Stimulated activated CD4-positive, alpha-beta T cell treated with anti-CD3 and anti-CD28 coated beads, Interleukin-1b, Interleukin-23, amount 100 ng/mL, for 1 hour (primary cell): ENCODE measurements at places on chromosomes 1 and 21.

- no peak for DNase-seq
These were observed 273 bp downstream of the BMP8B start for GRCh38 chr1:39788426-39788757.

DNA sequence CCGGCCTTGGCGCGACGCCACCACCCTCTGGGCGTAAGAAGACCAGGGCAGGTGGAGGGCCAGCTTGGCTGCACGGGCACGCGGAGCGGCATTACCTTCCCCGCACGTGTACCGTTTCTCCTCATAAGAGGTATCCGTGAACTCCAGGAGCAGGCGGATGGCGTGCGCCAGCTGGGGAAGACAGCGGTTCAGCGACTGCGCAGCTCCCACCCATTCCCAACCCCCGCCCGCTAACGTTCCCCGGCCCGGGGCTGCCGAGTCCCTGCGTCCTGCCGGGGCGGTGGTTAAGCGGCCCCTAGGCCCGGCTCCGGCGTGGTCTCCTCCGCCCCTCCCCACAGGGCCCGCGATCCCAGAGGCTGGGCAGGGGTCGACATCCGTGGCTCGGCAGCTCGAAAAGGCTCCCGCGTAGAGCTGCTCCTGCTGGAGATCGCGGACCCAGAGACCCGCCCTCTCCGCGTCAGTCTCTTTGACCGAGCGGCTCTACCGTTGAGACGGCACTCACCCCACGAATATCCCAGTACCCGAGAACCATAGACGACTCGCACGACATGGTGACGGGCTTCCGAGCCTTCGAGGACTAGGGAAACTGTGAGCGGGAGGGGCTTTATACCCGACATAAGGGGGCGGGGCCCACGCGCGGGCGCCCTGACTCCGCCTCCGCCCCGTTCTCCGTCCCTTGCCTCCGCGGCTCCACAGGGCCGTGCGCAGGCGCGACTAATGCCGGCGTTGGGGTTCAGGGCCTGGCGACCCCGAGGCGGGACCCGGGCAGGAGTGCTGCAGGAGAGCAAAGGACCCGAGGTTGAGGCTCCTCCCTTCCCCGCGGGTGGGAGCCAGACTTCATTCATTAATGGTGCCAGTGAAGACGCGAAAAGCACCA lies 862 bp downstream of the GSTM3 start:
- peak; percentile 74 for DNase-seq

DNA sequence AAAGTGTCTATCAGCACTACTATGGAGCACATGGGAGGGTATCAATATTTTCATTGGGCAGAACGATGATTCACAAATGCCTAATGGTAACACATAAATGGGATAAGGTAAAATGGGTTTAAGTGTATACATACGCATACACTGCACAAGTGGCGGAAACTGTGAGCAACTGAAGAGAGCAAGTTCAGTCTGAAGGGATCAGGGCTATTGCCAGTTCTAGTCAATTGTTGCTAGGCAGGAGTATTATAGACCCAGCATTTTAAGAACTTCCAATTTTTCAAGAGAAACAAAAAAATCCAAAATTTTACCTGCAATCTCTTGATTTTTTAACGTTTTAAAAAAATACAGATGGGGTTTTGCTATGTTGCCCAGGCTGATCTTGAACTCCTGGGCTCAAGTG lies 23.1 kb downstream of the FOXJ3 start:
- DNase-seq, result no peak

DNA sequence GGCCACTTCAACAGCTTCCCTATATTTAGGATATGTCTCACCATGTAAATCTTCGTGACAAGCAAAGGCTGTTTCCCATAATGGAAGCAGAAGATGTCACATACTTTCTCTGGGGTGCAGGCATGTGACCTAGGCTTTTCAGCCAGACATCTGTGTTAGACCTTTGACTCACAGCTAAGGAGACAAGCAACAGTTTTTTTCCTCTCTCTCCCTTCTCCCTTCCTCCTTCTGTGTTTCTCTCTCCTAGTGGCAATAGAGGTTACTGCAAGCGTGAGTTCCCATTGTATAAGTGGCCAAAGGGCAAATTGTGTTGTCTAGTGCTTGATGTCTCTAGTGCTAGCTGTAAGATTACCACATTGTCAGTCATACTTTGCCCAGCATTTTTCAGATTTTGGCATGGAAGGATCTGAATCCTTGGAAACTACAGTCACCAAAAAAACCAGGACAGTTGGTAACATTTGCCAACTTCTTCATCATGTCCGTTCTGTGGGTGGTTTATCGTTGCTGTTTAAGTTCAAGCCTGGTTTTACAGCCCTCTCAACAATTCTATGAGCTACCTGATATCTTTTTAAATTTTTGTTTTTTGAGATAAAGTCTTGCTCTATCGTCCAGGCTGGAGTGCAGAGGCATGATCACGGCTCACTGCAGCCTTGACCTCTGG lies 44.4 kb upstream of the RABGAP1L start:
- DNase-seq, result no peak

DNA sequence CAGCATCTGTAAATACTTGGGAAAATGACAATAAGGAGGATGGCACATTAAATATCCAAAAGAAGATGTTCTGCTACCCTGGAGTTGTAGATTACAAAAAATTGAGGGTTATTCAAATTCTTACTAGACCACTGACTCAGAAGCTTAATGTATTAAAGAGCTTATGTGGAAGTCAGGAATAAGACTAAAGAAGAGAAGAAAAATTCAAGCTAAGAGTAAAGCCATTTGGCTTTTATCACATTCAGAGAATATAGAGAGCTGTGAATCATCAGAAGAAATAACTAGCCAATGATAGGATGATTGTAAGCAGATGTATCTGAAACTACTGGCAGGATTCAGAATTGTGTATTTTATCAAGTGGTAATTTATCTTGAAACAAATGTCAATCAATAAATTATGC lies 237.0 kb downstream of the TBX15 start:
- DNase-seq, result no peak

DNA sequence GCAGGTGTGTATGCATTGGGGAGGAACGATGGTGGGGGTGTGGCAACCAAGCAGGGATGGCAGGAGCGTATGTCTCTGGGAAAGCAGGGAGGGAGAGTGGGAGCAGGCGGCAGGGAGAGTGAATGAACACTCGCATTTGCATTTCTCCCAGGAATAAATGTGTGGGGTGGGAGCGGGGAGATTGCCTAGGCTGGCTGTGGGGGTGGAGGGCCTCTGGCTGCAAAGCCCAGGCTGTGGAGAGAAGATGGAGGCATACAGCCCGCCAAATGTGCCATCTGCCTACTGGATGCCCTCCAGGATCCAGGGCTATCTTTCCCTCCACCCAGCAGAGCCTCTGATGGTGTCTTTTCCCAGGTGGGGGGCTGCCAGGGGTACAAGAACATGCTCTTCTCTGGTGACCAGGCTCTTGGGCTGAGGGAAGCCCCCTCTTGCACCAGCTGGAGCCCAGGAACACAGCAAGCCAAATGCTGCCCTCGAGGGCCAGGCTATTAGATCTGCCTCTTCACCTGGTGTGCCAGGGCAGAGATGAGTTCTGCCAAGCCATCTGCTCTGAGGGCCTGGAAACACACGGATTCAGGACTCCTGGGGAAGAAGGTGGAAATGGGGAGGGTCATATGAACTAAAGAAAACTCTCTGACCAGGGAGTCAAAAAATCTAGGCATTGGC lies 1.7 kb upstream of the OPTC start:
- no peak for DNase-seq

DNA sequence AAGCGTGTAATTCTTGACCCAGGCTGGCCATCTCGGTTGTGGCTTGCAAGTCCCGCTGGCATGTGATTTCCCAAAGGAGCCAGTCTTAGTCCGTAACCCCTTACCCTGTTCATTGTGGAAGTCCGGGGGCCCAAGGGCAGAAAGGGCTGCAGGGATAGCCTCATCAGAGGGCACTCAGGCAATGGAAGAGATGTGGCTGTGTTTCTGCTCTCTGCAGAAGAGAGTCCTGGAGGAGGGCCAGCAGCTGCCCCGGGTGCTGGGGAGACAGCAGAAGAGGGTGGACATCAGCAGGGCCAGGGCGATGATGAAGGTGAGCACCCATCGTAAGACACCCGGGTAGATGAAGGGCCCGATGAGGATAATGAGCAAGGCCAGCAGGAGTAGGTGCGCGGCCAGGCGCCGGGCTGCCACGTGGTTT lies 830 bp downstream of the RNF186 start:
- DNase-seq, result no peak

DNA sequence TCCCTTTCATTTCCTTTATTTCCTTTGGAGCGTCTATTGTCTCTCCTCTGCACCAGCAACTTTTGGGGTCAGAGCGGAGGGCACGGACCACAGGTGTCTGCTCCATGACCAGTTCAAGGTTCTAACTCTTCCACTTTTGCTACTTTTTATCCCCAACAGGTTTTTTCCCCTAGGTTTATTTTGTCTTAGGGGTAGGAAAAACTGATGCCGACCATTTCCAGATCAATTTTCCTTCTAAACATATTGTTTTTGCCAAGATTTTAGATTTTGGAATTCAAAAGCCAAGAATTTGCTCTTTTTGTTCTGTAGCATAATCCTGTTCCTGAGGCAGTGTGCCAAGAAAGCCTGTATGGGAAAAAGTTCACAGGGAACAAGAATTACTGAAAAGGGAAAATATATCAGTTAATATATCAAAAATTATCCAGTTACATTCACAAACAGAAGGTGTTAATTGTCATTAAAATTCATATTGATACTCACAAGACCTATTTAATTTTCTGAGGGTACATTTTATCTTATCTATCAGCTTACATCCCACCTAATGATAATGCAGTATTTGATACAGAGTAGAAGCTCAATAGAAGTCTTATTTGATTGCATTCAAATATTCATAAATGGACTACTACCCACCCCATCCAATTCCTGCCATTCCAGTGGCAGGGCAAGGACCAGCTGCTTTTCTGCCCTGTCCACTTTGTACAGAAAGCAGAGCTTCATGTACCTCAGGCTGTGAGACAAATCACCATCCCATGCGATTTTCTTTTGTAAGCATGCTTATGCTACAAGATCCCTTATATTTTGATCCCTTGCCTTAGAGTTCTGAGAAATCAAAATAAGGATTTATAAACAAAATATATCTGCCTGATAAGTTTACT lies 31.2 kb downstream of the TSEN15 start:
- DNase-seq, result no peak

GRCh38 chr1:197388801-197389200 lies 120.7 kb downstream of the CRB1 start:
- no peak for DNase-seq

GRCh38 chr21:35014302-35015041 lies 34.6 kb downstream of the RUNX1 start:
- DNase-seq, result no peak
